D721Med (cell line): ENCODE measurements at places on chromosomes 7 and 10.

DNA sequence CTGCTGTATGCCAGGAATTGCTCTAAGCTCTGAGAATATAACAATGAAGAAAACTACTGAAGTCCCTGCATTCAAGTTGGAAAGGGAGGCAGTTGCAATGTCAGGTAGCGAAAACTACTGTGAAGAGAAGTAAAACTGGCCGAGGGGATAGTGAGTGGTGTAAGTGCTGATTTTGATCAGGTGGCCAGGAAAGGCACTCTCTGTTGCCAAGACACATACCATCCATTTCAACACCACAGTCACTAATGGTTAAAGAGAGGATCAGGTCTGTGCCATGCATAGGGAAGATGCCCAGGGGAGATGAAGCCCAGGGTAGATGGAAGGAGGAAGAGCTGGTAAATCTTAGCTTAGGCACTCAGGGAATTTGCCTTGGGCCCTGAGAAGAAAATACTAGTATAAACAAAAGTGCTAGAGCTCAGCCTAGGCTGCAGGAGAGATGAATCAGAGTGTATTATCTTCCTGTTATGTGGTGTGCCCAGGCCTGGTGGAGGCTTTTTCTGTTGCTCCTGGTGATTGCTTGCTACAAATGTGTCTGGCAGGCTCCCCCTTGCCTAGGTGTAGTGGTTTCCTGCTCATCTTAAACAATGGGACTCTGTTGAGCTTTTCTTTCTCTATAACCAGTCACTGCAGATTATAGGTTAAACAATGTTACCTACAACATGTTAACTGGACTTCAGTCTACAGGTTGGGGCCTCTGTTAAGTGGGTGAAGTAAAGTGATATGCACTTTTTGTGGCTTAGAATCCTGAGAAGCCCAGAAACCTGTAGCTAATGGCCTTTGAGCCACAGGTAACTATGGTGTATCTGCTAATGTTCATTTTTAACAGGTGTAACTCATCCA lies 125.5 kb downstream of the LRRC4 start:
- DNase-seq: no peak

GRCh38 chr7:72325561-72325960 lies 86.6 kb downstream of the CALN1 start:
- no peak for DNase-seq

GRCh38 chr7:154907651-154908620 lies 95.0 kb downstream of the PAXIP1 start:
- DNase-seq: no peak

DNA sequence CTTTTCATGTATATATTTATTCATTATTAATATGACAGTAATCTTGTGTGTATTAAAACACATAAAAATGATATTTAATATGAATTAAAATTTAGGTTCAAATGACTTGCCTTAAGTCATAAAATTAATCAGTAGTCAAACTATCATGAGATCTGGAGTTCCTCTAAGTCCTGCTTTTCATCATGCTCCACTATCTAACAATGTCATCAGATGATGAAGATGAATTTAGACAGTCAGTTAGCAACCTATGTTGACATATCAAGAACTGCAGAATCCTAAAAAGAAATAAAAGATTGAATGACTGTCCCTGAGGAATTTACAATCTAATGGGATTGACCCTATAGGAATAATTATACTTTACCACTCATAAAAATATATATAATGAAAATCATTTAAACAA lies 7.1 kb downstream of the CABCOCO1 start:
- DNase-seq: no peak

- DNase-seq: no peak
Measured at GRCh38 chr7:120898715-120899499, 41.0 kb upstream of the TSPAN12 start.

- no peak for DNase-seq
Measured at GRCh38 chr10:110790913-110791506, 80.7 kb upstream of the PDCD4 start.

DNA sequence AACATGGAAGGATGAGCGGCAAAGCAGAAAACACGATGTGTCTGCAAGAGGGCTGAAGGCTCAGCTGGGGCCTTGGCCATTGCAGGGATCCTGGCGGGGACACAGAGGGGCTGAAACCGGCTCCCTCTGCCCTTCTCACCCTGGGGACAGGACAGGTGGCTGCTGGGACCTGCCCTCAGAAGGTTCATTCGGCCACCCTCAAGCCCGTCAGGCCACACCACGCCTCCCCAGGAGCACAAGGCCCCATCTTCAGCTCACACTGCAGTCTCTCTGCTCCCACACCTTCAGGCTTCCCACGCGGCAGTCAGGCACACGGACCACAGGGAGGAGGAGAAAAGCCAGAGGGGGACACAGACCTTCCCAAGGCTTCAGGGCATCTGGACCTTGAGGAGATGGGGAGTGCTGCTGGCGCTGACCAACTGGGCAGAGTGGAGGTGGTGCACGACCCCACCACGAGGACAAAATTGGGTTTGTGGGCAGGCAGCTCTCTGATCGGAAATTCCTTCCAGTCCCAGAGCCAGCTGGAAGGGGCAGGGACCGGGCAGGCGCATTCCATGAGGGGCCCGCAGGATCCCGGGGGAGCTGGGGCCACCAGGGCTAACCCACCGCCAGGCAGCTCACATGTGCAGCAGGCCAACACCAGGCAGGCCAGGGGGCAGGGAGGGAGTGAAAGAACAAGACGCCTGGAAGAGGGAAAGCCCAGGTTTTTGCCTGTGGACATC lies 104.0 kb downstream of the MAD1L1 start:
- DNase-seq: no peak

DNA sequence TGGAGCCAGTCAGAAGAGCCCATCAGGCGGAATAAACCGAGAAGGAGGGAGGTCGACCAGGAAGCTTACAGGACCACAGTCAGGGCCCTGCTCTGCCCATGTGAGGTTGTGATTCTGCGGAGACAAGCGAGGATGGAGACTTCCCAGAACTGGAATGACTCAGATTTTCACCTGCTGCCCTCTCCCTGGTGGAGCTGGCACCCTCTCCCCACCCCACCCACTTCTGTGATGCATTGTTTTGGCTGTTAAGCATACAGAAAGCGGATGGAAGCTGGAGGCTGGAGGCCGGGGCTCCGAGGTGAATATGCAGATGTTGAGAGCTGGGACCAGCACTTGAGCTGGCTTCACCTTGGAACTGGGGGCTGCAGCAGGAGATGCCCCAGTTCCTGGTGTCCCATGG lies 57.4 kb downstream of the NPTX2 start:
- no peak for DNase-seq

DNA sequence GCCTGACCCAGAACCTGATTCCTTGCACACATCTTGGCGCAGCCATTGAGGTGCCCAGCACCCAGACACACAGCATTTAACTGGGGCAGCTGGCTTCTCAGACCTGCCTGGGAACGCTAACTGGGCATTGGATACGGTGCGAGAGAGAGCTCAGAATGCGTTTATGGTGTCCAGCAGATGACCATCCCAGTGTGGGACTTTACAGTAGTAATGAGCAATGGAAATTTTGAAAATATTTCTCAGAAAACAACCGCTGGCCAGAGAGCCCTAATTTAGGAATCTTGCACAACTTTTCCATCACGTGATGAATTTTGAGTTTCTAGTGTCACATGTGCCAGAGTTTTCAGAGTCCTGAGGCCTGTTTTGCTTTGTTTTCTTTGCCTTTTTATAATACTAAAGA lies 78.2 kb upstream of the SEC61G start:
- DNase-seq: no peak

DNA sequence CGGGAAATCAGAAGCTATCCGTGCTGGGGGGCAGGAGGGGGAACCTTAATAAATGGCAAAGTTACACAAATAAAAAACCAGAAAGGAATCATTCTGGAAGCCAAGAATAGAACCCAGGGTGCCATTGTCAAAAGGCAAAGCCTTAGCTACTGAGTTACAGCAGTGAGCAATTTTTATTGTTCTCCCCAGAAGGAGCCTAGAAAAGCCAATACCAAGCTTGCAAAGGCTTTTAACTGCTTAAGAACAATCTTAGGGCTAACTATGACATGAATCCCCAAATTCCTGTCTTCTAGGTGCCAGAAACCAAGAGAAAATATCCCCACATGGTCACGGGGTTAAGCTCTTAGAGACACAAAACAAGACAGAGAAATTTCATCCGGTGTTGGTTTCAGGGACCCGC lies 482.7 kb downstream of the CCSER2 start:
- no peak for DNase-seq

DNA sequence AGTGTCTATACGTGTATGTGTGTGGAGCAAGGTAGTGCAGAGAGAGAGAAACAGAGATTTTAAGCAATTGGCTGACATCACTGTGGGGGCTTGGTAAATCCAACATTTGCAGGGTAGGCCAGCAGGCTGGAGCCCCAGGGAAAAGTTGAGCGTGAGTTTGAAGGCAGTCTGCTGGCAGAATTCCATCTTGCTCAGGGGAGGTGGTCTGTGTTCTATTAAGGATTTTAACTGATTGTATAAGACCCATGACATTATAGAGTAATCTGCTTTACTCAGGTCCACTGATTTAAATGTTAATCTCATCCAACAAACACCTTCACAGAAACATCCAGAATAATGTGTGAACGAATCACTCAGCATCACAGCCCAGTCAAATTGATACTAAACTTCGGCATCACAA lies 912.9 kb downstream of the GRM8 start:
- no peak for DNase-seq

- DNase-seq: no peak
Measured at GRCh38 chr7:42104231-42104630, 132.8 kb downstream of the GLI3 start.

DNA sequence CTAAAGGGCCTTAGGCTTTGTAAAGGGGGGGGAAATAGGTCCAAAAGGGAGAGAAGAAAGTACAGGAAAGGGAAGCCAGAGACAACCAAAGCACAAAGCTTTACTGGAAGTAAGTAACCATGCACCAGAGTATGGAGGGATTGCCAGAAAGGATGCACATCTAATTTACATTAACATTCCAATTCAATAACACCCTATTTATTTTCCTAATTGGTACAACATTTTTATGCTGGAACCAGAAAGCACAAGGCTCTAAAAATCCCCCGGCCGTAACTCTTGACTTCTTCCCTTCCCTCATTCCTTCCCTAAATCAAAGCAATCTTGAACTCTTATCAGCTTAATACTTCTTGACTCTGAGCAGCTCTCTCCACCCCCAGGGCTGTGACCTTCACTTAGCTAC lies 400.0 kb upstream of the CELF2 start:
- no peak for DNase-seq

DNA sequence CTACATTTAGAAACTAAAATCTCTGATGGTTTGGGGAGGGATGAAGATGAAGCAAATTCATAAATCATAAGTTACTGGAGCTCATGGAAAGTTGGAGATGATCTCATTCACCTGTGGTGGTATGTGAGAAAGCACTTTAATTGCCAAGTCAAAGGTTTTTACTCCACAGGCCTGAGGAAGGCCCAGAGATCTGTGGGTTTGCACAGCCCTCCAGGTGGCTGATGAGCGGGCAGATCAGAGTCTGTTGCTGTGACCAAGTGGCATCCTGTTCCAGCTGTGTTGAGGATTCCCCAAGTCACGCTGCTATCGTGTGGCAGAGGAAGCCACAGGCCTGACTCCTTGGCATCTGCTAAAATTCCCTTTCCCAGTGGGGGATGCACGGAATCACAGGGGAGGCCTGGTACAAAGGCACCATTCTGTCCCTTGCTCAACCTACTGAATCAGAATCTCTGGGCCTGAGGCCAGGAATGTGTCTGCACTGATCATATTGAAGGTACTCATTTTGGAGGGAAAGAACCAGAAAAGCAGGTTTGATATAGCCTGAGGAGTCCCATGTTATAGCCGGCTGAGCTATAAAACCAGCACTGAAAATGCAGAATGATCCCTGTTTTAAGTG lies 19.7 kb upstream of the DDC start:
- no peak for DNase-seq

DNA sequence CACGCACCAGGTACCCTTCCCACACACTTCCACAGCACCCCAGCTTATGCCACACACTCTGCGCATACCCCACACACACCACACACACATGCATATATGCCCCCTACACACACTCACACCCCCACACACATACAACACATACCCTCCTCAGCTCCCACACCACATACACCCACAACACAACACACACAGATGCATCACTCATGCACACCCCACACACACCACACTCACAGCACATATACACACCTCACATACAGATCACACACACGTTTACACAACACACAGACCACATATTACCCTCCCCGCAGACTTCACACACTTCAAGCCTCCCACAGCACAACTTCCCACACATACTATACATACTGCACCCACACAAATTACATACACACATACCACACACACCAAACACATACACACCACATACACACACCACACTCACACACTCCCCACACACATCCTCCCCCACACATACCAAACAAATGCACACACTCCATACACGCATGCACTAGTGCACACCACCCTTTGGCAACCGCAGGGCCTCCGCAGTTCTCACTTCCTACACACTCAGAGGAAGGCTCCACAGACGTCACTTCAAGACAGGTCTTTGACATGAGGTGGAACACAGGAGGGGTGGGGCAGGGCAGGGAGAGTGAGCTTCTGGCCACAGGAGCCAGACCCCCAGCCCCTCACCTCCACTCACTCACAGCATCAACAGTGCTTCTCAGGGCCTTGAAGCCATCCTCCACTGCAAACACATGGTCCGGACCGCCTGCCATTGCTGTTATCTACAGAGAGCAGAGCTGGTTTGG lies 18.5 kb upstream of the ANTXRL start:
- no peak for DNase-seq

GRCh38 chr7:23164846-23165245 lies 17.0 kb upstream of the NUP42 start:
- DNase-seq: no peak

DNA sequence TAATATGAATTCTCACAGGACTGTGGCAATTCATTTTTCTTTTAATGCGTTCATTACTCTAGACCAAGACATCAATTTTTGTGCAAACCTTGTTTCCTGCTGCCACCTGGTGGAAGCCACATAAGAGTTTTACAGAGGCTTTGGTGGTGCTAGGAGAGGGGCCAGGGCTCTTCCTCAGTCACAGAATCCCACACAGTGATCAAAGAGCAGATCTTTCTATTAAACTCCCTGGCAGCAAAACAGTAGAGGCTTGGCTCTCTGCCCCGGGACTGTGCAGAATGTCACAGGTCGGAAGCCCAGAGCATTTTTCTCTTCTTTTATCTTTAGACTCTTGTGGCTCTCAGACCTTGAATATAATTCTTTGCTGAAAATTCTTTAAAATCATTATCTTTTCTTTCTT lies 506.4 kb upstream of the C7orf33 start:
- no peak for DNase-seq

GRCh38 chr7:54697659-54698186 lies 61.3 kb downstream of the SEC61G start:
- DNase-seq: no peak
